ENCODE measurements at places on chromosomes 11 and 22.

GRCh38 chr11:74746868-74747267, 1.8 kb upstream of the RNF169 start:
- no peak for DNase-seq

- DNase-seq = no peak
These were observed 10.0 kb downstream of the GATD1 start for GRCh38 chr11:767238-767637.

DNA sequence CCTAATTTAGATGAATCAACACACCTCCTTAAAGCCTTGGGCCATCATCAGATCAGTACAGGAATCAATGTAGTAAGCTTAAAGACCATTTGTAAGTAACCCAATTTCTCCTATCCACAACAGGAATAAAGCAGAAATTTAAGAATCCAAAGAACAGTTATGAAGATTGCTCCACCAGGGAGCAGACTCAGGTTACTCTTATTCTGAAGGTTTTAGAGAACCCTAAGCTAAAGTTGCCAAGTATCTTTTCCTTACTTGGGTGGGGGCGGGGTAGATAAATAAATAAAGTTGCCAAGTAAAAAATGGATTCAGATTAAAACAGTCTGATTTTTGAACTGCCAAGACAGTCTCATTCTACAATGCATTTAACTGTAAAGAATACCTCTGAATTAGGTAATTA, 18.1 kb downstream of the CKAP5 start:
- no peak for DNase-seq

- DNase-seq = no peak
These were observed 14.3 kb downstream of the LRRC75B start for GRCh38 chr22:24578355-24579257.

DNA sequence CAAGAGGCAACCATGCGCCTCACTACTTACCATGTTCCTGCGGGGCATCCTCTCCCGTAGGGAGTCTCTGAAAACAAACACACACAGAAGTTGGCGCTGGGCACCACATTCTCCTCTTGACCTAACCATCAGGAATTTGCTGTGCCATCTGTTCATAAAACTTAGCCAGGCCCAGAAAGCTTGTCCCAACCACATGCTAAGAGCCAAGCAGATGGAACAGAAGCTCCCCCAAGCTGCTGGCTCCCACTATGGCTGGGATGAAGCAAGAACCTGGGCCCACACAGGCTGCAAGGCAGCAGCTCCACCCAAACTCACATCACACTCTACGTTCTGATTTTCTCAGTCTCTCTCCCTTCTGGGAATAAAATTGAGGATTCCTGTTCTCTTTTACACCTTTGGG, 17.4 kb downstream of the HPS4 start:
- DNase-seq = no peak

DNA sequence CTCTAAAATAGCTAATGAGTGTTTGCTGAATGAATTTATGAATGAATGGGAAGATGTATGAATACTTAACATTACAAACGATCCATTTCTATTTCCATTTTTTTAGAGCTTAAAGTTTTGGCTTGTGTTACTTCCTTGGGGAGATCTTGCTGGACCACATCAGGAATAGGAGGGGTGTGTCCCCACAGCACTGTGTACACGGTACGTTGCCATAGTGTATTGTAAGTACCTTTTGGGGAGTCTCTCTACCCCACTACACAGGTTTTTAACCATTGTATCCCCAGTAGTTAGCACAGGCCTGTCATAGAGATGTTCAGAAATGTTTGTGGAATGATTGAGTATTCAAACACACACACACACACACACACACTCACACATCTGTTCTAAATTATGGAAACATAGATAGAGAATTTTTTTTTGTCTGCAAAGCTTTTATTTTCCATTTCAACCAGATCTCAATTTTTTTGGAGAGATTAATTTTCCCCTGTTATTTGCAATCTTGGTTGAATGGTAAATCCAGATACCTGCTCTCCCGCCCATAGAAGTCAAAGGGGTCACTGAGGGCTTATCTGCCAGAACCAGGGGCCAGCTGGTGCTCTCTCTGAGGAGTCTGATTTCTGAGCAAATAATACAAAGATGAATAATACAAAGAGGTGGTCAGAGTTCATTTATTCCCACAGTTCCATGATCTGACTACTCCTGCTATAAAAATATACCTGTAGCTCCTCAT, 471.0 kb downstream of the INSC start:
- no peak for DNase-seq

DNA sequence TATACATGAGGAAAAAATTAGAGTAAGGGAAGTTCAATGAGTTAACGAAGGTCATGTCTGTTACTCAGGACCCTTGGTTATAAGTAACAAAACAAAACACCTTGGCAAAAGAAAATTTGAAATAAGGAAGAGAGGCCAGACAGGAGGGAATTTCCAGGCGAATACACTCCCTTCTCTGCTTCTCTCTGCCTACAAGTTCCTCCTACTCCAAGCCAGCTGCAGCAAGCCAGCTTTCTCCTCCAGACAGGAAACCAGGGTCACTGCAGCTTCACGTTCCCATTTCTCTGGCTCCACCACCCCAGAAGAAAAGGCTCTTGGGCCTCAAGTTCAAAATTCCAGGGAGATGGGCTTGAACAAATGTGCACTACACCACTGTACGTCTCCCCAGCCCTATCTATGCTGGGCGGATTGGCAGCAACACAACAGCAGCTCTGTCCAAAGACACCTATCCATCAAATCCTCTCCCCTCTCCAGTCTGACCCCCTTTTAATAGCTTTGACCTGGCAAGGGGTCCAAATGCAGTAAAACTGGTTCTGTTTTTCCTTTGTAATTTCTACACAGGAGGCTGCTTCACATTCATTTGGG, 27.7 kb downstream of the SMCO4 start:
- DNase-seq = no peak

GRCh38 chr11:46381048-46381818, at the start of gene MDK:
MDK (plus strand) TSS chr11:46381669; CDS start chr11:46382058, 389 bp downstream.
- DNase-seq = no peak

GRCh38 chr22:42792909-42793847, 63.9 kb downstream of the ARFGAP3 start:
- DNase-seq = no peak

DNA sequence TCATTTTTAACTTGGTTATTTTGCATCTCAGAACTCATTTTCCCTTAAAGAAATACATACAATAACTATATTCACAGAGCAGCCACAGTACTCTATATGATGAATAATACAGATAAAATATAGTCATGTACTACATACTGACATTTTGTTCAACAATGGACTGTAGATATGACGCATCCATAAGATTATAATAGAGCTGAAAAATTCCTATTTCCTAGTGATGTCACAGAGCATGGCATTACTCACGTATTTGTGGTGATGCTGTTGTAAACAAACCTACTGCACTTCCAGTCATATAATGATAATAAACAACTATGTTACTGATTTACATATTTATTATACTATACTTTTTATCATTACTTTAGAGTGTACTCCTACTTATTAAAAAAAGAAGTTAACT, 38.7 kb downstream of the NARS2 start:
- DNase-seq = no peak

GRCh38 chr22:24186892-24187670, 5.8 kb downstream of the SUSD2 start:
- no peak for DNase-seq

DNA sequence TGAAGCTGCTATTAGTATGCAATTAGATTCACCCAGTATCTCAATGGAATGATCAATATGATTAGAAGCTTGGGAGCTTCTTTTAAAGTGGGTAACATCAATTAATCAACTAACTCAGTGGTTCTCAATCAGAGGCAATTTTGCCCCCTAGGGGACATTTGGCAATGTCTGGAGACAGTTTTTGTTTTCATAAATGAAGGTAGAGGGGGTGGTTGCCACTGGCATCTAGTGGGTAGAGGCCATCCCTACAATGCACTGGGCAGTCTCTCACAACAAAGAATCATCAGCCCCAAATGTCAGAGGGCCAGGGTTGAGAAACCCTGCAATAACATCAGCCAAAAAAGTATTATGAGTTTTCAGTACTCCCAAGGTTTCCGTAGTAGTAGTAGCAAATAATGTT, 5.9 kb upstream of the AMOTL1 start:
- DNase-seq = no peak

DNA sequence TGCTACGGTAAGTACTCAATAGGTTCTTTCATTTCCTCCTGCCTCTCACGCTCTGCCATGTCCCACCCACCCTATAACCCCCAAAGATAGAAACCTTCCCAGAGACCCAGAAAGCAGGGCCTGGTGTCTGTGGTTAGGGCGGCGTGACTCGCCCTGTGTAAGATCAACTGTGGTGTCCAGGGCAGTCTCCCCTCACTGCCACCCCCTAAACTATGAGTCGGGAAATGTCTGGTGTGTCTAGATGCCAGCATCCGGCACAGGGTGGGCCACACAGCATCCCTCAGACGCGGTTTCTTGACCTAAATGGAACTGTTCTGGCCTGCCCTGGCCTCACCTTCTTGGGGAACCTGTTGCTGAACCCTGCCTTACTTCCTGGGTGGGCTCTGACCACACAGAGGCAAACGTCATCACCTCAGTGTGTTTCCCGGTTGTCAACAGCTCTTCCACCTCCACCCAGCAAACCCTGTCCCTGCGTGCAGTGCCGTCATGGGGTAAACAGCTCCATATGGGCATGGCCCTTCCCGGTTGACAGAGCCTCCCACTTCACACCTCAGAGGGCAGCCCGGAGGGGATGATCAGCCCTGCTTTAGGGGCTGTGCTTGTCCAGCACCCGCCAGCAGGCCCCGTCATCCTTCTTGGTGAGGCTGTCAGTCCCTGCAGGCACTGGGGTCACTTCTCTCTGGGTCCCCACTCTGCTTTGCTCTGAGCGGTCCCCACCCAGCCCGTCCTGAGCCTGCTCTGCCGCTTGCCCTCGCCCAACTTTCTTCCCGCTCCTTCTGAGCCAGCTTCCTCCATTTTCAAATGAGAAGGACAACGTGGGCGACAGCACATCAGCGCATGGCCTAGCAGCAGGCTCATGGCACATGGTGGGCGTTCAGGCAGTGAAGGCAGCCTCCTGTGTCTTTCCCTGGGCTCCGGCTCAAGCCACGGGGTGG, 6.0 kb downstream of the WNT11 start:
- DNase-seq = no peak

DNA sequence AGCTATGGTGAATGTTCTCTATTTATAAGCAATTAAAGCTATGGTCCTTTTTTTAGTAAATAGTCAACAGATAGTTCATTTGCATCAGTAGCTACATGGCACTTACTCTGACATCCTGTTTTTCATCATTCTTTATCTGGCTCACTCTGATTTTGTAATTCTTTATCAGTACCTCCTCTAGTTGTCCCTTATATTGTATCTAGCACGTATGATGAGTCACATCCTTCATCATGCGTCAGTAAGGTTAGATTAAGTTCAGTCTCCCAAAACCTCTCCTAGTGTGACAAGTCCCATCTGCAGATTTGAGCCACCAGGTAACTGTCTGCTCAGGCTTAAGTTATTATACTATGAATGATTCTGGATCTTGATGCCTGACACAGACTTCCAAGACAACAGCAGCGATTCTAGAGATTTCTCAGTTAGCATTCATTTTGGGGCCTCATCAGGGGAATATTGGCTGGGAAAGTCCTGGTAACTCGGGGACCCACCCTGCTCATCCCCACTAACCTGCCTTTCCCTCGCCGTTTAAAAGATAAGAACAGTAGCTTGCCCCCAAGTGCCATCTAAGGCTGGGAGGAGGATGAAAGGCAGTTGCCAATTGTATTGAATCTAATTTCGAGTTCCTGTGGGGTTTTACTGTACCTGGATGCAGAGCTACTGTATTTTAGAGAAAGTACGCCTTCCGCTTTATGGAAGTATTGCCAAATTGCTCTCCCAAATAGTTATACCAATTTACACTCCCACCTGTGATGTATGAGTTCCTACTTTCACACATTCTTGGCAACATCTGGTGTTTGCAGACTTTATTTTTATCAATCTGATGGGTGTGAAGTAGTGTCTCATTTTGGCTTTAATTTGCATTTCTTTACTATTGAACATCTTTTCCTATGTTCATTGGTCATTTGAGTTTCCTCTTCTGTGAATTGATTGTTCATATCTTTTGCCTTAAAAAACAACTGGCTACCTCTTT, 55.9 kb downstream of the ZC3H12C start:
- no peak for DNase-seq

DNA sequence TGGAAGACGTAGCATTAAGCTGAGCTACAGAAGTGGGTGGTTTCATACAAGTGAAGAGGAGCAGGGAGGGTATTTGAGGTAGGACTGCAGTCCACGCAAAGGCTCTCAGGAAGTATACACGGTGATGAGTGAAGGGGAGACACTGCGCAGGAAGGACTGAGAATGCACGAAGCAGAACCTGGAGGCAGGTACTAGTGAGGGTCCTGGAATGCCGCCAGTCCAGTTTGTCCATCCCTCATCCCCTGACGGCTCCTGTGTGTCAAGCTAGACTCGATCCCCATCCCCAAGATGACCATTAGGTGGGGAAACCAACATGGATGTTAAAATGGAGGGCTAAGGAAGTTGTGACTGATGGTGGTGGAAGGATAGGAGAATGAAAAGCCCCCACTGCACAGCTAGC, 23.8 kb downstream of the ART5 start:
- DNase-seq = no peak

- DNase-seq = no peak
These were observed 23.0 kb downstream of the C22orf23 start for GRCh38 chr22:37930270-37930951.

- no peak for DNase-seq
These were observed 16.9 kb upstream of the CDC42BPG start for GRCh38 chr11:64861227-64861975.

GRCh38 chr11:72721689-72722049, 30.5 kb downstream of the ARAP1 start:
- DNase-seq = no peak

DNA sequence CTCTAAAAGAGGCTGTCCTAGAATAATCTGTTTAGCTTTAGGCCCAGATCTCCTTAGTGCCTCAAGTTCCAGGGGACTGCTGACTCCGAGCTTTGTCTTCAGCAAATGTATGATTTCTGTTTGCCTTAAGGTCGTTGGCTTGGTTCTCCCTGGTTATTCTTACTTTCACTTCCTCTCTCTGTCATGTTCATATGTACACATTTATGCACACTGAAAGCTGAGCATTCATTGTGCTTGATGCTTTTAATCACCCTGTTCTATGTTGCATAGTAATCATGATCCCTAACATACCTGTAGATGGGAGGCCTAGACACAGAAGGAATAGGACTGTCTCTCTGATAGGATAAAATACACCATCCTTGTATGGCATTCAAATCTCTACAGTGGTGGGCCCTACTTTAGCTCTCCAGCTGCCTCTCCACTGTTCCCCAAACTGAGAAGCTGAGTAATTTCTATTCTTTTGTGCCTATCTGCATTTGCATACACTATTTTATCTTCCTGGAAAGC, 7.2 kb downstream of the PPFIBP2 start:
- no peak for DNase-seq

DNA sequence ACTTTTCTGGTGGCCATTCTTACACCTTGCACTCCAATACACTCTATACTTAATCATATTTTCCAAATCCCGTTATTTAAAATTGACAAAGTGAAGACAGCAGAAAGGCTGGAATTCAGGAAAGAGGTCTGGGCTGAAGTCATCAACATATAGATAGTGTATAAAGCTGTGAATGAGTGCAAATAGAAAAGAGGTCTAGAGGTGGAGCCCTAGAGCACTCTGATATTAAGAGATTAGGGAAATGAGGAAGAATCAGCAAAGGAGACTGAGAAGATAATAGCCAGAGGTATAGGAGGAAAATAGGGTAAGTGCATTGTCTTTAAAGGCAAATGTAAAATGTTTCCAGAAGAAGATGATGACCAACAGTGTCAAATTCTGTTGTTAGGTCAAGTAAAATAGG, 7.9 kb downstream of the CTR9 start:
- no peak for DNase-seq

GRCh38 chr11:8235925-8236324, 27.8 kb downstream of the LMO1 start:
- no peak for DNase-seq

- DNase-seq = no peak
These were observed 77.2 kb upstream of the CD44 start for GRCh38 chr11:35061516-35062440.

All from stimulated activated CD4-positive, alpha-beta T cell treated with anti-CD3 and anti-CD28 coated beads, Interleukin-12 subunit alpha, Interleukin-12 subunit beta, amount 100 ng/mL, for 48 hours (primary cell).